T-helper 17 cell (primary cell): ENCODE measurements at places on chromosomes 4 and X.

DNA sequence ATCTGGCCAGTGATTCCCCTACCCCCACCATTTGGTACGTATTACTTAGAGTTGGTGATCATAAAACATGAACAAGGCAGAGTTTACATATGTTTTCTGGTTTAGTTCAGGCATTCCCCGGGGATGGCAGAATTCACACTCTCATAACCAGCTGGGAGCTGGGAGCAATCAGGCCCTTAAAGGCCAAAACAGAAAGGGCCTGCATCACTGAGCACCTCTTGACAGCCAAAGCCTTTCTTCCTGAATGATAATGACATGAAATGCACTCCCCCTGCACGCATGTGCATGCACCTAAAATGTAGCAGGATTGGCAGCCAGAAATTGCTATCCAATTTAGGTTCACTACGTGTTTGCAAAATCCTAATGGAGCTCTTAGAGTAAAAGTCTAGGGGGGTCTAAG lies 235.4 kb downstream of the GPC3 start:
- no peak for DNase-seq

DNA sequence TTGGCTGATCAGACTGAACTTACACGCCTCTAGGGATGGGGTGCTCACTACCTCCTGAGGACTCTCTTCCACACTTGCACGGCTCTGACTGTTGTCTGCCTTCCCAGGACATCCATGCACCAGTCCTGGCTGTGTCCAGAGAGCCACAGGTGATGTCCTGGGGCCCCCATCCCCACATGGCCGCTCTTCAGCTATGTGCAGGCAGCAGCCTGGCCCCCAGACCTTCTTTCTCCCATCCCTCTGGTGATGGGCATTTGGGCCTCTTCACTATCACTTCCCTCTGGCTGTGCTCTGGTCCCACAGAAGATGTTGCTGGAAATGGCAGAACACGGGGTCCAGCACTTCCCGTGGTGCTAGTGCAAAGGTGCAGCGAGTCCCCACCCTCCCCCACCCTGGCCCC lies 40.9 kb upstream of the HMX1 start:
- no peak for DNase-seq

- DNase-seq = no peak
These were observed 153.5 kb downstream of the KCNIP4 start for GRCh38 chr4:21795091-21795490.

DNA sequence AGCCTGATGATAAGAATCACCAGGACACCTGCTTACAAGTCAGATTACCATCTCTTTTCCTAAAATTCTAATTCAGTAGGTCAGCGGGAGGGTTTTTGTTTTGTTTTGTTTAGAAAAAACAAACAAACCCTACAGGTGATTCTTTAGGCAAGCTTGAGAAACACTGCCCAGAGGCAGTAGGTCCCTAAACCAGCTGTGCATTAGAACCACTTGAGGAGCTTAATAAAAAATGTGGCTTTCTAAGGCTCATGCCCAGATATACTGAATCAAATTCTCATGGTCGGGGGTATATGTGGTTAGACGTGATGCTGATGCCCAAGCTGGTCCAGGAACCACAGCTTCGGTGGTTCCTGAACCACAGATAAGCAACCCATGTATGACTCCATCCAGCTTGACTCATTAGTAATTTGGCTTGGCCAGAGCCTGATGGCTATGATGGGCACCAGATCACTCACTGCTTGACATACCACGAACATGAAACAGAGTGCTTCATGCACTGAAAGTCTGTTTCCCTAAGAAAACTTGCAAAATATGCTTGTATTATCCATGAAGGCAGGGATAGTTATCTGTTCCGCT lies 338.1 kb upstream of the F9 start:
- no peak for DNase-seq

DNA sequence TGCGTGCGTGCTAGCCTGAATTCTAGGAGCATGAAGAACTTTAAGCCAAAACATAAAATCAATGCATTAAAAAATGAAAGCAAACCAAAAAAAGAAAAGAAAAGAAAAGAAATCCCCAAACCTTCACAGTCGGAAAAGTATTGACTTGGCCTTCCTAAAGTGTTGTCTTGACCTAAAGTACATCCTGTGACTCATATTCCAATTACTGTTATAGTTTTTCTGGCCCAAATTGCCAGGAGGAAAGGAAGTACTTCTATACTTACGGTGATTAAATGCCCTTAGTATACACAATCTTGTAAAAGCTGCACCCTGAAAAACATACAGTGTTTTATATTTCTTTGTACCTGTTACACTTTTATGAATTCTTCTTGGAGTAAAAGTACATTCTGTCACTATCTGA lies 512.8 kb downstream of the ANKRD50 start:
- DNase-seq = no peak

GRCh38 chr4:158121161-158121579 lies 51.7 kb downstream of the GASK1B start:
- DNase-seq = no peak

DNA sequence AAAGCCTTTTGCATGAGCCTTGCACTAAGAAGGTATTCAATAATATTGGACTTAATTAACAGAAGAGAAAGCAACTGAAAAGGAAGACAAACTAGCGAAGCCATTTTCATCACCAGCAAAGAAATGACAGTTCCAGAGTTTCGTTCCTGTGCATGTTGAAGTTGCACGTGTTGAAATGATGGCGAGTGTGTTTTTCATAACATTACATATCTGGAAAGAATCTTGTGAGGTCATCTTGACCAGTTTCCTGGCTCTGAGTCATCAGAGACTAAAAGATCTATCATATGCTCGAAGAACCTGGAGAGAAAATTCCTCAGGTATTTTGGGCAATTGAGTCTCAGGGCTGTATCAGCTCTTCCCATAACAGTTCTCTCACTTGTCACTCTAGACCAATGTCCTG lies 106.2 kb upstream of the MAML3 start:
- DNase-seq = no peak

GRCh38 chrX:100643956-100644860 lies at the start of gene SRPX2:
SRPX2 (plus strand) TSS chrX:100644199; CDS start chrX:100646323, 2,124 bp downstream.
- DNase-seq = no peak

- no peak for DNase-seq
These were observed 39.1 kb downstream of the HTT-AS start for GRCh38 chr4:3035249-3035648.

GRCh38 chr4:57249083-57249482 lies 138.9 kb upstream of the IGFBP7 start:
- no peak for DNase-seq
